ENCODE measurements at places on chromosomes 1 and 21.

DNA sequence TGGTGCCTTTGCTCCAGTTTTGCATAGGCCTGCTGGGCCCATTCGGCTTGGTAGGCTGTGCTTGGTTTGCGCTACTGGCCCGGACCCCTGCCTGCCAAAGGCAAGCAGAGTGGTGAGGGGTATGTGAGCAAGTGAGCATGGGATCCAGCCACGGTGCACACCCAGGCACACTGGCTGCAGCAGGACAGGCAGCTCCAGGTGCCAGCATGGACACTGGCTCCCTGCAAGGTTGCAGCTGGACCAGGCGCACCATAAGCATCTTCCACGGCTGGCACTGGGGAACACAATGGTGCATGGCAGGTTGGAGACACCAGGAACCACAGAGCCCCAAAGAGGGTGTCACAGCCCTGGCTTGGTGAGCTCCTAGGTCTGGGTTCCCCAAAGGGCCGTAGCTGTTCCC is 693.5 kb upstream of the PTBP2 start:
- no peak for DNase-seq

DNA sequence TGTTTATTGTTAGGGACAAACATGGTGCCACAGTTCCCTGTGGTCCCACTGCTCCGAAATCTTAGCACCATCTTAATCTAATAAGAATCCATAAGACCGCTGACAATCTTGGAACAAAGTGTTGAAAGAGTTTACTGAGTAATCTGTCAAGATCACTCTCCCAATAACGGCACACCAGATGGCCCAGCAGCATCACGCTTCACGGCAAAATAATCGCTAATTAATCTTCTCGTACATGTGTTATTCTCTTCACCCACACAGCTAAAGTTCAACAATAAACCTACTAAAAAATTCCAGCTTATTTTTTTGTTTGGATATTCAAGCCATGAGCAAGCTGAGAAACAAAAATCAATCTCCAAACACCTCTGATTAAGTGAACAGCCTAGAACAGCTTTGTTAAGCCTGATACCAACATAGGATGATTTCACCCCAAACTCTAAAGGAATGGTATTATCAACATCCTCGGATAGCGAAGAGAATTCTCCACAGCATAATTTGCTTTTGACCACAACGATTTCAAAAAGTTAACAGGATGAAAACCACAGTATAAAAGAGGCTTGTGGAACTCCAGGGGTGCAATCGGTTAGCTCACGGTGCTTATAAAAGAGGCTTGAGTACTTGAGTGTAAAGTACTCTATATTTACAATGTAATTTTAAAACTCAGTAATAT is 329.9 kb upstream of the GREM2 start:
- peak; percentile 99 for DNase-seq

- peak; percentile 80 for DNase-seq
Observed at GRCh38 chr1:229203030-229203751, 67.7 kb upstream of the RAB4A start.

DNA sequence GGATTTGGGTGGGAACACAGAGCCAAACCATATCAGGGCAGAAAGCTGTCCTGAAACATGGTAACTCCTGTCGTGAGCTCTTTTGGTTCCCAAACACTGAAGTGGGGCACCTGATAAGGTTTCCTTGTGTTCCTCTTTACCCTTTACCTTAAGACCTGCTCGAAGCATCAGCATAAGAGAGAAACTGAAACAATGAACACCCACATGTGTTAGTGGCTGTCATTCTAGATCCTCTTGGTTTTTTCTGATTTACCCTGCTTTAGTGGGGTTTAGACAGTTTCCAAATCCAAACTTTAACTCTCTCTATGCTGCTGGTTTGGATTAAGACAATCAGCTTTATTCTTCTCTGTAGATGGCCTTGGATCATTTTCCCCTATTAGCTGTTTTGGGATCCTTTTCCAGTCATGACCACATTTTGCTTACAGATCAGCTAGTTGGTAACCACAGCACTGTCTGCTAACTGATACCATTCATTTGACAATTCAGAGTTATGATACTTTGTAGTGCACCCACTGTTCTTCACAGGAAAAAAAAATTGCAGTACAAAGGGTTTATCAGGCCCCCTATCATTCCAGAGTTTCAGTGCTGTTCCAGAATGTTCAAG is 975 bp upstream of the MNDA start:
- DNase-seq, result no peak

- no peak for DNase-seq
Observed at GRCh38 chr1:154076413-154076812, 78.5 kb downstream of the NUP210L start.

DNA sequence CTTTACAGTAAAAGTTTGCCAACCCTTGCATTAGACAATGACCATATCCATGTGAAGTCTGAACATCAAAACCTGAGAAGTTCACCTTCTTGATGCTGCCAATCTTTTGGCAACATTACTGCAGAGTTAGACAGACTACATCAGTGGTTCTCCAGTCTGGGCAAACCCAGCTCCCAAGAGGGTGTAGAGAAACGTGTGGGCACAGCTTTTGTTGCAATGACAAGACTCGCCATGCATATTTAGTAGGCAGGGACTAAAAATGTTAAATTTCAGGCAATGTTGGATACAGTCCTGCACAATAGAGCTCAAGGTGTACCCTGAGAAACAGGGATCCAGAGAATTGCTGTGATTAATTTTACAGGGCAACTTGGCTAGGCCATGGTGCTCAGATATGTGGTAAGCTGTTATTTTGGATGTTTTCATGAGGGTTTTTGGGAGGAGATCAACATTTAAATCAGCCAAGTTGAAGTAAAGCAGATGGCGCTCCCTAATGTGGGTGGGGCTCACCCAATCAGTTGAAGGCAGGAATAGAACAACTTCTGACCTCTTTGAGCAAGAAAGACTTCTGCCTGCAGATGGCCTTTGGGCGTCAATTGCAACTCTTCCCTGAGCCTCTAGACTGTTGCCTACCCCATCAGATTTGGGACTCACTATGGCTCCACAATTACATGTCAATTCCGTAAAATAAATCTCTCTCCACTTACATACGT is 37.6 kb upstream of the CLDN14 start:
- DNase-seq, result no peak

DNA sequence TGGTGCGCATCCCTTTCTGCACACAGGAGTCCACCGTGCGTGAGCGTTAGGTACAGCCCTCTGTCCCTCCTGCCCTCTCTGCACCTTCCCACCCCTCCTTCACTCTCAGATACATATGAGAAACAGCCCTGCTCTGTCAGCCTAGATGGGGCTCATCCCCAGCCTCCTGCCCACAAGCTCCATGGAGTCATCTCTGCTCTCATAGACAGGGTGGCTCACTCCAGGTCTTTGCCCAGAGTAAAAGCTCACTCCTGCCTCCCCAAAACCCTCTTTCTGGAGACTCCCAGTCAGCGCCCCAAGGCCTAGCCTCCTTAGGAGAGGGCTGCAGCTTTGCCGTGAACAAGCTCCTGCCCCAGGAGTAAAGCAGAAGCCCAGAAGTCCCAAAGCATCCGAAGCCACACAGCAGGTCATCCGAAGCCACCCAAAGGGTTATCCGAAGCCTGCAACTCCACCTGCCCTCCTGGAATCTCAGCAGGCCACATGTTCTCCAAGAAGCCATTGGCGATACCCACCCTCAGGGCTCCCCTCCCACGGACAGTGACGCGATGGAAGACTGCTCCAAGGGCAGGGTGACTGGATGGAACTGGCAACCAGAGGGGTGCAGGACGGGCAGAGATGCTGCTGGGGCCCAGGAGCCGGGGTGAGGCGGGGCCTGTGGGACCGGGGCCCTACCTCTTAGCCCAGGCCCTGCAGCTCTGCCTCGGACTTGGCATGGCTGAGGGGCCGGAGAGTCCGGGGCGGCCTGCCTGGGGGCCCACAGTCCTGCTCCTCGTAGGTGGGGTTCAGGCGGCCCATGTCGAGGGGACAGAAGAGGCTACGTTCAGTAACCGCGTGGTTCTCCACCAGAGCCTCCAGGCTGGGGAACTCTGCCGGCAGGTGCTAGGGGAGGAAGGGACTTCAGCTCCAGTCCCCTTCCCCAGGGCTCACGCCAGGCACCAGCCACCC is 3.6 kb upstream of the KIF17 start:
- DNase-seq, result no peak

- no peak for DNase-seq
Observed at GRCh38 chr1:22537441-22538139, 25.7 kb upstream of the EPHA8 start.

- DNase-seq, result no peak
Observed at GRCh38 chr1:58919226-58919958, 135.5 kb upstream of the JUN start.

DNA sequence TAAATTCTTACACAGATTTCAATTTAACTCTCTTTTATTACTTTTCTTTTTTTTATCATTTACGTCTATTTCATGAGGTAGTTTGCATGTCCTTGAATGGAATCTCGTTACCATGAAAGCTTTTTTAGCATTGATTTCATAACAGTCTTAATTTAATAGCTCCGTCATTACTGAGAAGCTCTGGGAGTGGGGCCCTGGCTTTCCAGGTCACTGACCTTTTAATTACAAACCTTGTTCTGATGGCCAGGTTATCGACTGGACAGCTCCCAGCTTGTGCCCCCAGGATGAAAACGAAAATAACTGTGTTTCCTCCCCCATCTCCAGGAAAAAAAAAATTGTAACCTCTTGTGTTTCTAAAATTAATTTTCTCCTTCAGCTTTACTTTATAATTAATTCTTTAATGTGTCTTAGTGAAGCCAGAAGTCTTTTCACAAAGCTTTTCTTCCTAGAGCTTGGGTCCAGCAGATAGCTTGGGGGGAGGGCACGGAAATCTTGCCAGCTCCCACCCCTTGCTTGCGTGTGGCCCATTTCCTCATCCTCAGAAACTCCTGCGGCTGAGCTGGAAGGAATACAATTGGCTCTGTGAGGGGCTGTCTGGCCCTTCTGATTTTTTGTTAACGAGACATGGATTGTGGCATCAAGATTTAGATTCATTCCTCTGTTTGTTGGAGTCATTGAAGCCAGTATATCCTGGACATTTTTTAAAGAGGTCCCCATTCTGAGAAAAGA is 65.7 kb downstream of the PEX14 start:
- DNase-seq, result no peak

GRCh38 chr21:18810136-18810535 is 406.6 kb upstream of the TMPRSS15 start:
- no peak for DNase-seq

GRCh38 chr1:223084464-223084866 is 58.6 kb downstream of the TLR5 start:
- DNase-seq, result no peak

Data from NCI-H82 (cell line).